CD4-positive, alpha-beta T cell (primary cell): ENCODE measurements at places on chromosomes 1 and 21. TPM values are rescaled to one million over a fixed set of nuclear protein-coding genes. Genes with fewer than 3 reads are reported as not detected.

TSPAN2 gene
- 0.95 TPM for total RNA-seq

NPR1 gene
- total RNA-seq: not detected

PTTG1IP gene
- total RNA-seq: 99.0 TPM

PBX1 gene
- 0.64 TPM for total RNA-seq

- H3K36me3 ChIP-seq: peaks cover 48% of the 10 kb centered on the region
- no peaks in the 10 kb centered on the region for H3K4me1 ChIP-seq
- DNase-seq: no peak
- H3K27ac ChIP-seq: no peak overlapping the region
- H3K27me3 ChIP-seq: no peaks in the 10 kb centered on the region
These were observed 56.6 kb upstream of the CPLANE2 start for GRCh38 chr1:16293538-16293937.

DNA sequence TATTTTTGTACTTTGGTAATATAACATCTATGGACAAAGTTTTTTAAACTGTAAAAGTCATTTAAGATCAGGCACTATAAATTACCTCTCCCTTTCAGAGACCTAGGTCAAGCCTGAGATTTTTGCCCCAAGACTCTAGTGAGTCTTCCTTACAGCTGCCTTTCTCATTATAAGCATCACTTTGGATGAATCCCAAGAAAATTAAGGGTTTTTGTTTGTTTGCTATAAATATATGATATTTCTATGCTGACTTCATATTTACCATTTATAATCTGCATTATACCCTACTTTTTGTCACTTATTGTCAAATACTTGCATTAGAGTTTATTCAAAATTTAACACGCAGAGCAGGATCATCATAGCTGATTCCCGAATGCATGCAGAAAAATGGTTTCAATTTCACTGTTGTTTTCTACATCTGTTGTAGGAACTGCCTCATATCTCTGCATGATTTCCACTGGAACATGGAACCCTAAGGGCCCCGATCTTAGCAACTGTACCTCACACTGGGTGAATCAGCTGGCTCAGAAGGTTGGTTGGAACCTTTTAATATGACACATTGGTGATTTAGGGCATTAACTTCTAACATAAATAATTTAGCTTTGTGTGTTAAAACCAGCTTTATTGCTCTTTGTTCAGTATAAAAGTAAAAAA lies 150.0 kb downstream of the ADGRL2 start:
- H3K36me3 ChIP-seq: no peaks in the 10 kb centered on the region
- no peak overlapping the region for H3K4me3 ChIP-seq
- H3K4me1 ChIP-seq: no peaks in the 10 kb centered on the region
- H3K27ac ChIP-seq: no peak overlapping the region

DNA sequence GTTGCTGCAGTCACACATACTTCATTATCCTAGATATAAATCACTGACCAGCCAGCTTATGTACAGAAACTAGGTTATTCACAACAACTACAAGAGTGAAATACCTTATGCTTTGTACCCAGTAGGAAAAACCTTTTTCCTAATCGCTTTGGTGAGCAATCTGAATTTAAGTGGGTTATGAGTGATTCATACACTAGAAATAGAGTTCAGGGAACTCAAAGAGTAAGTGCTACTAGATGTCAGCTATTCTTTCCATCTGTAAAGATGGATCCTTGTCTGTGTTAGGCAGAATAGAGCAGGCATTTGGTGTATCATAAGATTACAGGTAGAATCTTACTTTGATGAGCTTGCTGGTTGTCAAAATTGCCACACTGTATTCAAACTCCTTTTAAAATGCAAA lies 101.9 kb downstream of the ZNF644 start:
- no peak for DNase-seq
- H3K4me3 ChIP-seq: no peak overlapping the region
- peaks cover 26% of the 10 kb centered on the region for H3K36me3 ChIP-seq
- H3K27ac ChIP-seq: no peak overlapping the region

GRCh38 chr1:23217421-23218115 lies at the start of gene HTR1D:
Gene HTR1D, minus strand, starts transcription at chr1:23217502. Its CDS starts 23,283 bp downstream, at chr1:23194219.
- no peak within 1 kb of the TSS for H3K27ac ChIP-seq
- H3K4me1 ChIP-seq: peaks cover 10% of the 10 kb centered on the region
- no peaks in the 10 kb centered on the region for H3K36me3 ChIP-seq
- H3K4me3 ChIP-seq: no peak within 1 kb of the TSS

GRCh38 chr1:116179964-116180363 lies 68.8 kb downstream of the MAB21L3 start:
- no peaks in the 10 kb centered on the region for H3K36me3 ChIP-seq
- no peaks in the 10 kb centered on the region for H3K4me1 ChIP-seq
- H3K27me3 ChIP-seq: no peaks in the 10 kb centered on the region

DNA sequence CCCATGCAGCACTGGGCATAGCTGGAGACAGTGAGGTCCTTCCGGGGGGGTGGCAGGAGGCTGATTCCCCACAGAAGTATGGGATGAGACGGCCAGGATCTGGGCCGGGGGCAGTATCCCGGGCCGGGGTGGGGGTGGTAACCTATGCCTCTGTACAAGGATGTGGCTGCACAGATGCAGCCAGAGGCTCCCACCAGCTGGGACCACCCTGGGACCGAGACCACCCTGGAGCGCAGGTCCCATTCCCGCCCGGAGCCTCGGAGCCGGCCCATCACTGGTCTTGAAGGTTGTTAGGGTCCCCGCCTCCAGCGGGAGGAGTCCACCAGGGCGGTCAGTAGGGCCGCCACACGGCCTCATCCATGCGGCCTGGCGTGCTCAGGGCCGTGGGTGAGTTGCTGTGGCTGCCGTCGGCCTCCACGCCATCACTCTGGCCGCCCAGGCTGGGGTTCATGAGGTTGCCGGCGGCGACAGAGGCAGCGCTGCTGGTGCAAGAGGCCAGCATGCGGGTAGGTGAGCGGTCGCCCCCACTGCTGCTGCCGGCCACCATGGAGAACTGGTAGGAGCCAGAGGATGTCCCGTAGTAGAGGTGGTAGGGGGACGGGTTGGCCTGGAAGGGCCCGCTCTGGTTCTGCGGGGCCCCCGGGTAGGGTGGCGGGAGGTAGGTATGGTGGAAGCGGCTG lies 28.1 kb downstream of the RUNX3 start:
- peaks cover 72% of the 10 kb centered on the region for H3K4me1 ChIP-seq
- H3K36me3 ChIP-seq: peaks cover 61% of the 10 kb centered on the region
- H3K27me3 ChIP-seq: no peaks in the 10 kb centered on the region
- H3K27ac ChIP-seq: no peak overlapping the region
- DNase-seq: no peak
